ENCODE measurements at places on chromosomes 7 and 10. TPM values are rescaled to one million over a fixed set of nuclear protein-coding genes. Genes with fewer than 3 reads are reported as not detected.

Gene AFAP1L2
- polyA plus RNA-seq, result 9.6 TPM

Gene TFPI2
- 87.3 TPM for polyA plus RNA-seq

Gene MCU
- polyA plus RNA-seq, result 31.6 TPM

Gene ADAM22
- polyA plus RNA-seq, result 1.6 TPM

Gene SORBS1
- polyA plus RNA-seq, result 17.0 TPM

Gene PAPOLB
- not detected for polyA plus RNA-seq

Gene DNAJC1
- 117 TPM for polyA plus RNA-seq

Gene NPC1L1
- polyA plus RNA-seq, result 25.3 TPM

Gene GNGT1
- not detected for polyA plus RNA-seq

Gene HDAC9
- polyA plus RNA-seq, result 5.8 TPM

Gene JMJD1C
- 48.8 TPM for polyA plus RNA-seq

Gene ATRNL1
- polyA plus RNA-seq, result 3.7 TPM

Gene PRSS1
- 67.6 TPM for polyA plus RNA-seq

Gene OIT3
- polyA plus RNA-seq, result 0.88 TPM

Gene EPHB6
- polyA plus RNA-seq, result 29.6 TPM

Gene OR6V1
- 0.34 TPM for polyA plus RNA-seq

Gene NUDT13
- polyA plus RNA-seq, result 1.9 TPM

Gene TWIST1
- polyA plus RNA-seq, result 21.2 TPM

Gene PTPRE
- 3.2 TPM for polyA plus RNA-seq

Gene NRP1
- polyA plus RNA-seq, result 35.3 TPM

Gene GPER1
- 9.1 TPM for polyA plus RNA-seq

Gene SORCS1
- 1.1 TPM for polyA plus RNA-seq

Gene GRB10
- polyA plus RNA-seq, result 53.4 TPM

Gene SPAG6
- polyA plus RNA-seq, result 0.24 TPM
